ENCODE measurements at places on chromosomes 16 and 17.

DNA sequence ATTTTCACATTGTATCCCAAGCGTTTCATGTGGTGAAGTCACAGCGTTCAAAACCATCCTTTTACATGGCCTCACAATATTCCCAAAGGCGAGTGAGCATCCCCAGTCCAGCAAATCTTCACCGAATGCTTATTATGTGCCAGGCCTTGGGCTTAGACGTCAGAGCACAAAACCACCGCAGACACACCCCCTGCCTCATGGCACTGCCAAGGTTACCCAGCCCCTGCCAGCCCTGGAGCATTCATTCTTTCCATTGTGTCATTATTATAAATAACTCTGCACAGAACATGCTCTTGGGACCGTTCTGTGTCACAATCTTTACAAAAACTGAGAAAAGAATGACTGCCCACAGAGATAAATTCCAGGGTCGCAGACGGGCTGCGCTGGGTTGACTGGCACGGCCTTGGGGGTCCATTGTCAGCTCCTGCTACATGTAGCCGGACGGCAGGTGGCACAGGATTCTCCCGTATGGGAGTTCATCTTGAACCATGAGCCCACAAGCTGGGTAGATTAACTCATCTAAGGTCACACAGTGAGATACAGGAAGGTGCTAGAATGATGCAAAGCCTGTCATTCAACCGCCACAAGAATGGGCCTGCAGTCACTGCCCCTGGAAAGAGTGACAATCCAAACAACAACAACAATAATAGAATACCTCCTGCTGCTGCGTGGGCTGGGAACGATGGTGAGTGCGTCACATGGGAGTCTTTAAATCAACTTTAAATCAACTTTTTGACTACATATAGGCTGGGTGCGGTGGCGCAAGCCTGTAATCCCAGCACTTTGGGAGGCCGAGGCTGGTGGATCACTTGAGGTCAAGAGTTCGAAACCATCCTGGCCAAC lies 4.5 kb upstream of the NECAB2 start:
- DNase-seq = no peak

DNA sequence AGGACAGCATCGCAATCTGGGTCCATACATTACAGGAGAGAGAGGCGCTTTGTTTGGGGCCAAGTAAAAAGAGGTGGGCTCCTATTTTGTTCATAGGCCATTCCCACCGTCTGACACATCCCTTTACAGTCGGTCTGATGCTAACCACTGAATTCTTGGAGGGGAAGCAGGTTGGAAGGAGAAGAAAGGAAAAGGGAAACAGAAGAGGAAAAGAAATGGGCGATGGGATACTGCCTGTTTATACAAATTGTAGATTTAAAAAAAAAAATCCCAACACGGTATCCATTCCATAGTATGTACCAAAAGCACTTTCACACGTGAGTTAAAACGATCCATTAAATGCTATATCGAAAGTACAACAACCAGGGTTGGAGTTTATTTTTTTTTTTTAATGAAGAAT lies 4.0 kb upstream of the ZFHX3 start:
- no peak for DNase-seq

DNA sequence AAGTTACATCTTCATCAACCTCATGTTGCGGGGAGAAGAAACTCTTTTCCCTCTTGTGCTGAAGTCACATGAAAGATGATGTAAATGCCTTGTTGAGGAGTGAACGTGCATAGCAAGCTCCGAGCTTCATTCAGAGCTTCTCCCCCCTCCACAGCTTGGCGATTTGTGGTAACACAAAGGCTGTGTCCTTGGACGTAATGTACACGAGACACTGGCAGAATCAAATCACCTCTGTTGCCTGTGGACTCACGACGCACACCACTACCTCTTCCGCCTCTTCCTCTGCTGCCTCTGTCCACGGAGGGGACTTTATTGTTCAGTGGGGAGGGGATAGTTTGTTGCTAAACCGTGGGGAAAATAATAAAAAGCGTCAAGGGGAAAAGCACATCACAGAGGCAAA lies 54.9 kb upstream of the CHMP6 start:
- no peak for DNase-seq

DNA sequence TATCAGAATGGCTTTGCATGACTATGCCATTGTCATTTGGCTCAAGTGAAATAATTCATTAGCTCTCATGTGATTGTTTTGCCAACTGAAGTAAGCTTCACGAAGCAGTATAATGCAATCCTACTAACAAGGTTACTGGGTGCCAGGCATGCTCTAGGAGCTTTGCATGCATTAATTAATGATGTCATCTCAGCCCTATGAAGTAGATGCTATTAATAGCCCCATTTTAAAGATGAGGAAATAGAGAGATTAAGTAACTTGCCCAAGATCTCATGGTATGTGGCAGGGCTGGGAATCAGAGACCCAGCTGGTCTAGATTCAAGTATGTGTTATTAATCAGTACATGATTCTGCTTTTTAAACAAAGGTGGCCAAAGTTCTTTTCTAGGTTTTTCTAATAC lies 14.1 kb downstream of the KRT39 start:
- DNase-seq = no peak

- DNase-seq = no peak
Measured at GRCh38 chr17:71613996-71614395, 506.8 kb upstream of the SOX9 start.

DNA sequence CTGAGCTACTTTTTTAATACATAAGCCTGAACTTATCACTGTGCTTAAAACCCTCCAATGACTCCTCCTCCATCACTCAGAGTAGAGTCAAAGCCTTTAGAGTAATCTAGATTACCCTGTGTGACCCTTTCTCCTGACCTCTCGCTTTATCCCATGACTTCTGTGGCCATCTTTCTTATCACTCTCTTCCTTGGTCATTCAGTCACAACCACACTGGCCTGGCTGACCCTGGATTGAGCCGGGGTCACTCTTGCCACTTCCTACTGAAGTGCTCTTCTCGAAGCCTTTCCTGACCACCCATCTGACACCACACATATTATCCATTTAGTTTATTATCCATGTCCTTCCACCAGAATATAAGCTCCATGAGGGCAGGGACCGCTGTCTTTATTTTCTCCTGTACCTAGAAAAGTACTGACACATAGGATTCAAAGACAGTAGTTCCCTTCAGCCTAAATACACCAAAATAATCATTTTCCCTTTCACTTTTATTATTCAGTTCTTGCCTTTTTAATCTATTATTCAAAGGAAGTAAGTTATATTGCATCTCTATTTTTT lies 28.0 kb upstream of the ABCA9 start:
- no peak for DNase-seq

GRCh38 chr17:83014940-83015910 lies 64.2 kb upstream of the METRNL start:
- DNase-seq = no peak

DNA sequence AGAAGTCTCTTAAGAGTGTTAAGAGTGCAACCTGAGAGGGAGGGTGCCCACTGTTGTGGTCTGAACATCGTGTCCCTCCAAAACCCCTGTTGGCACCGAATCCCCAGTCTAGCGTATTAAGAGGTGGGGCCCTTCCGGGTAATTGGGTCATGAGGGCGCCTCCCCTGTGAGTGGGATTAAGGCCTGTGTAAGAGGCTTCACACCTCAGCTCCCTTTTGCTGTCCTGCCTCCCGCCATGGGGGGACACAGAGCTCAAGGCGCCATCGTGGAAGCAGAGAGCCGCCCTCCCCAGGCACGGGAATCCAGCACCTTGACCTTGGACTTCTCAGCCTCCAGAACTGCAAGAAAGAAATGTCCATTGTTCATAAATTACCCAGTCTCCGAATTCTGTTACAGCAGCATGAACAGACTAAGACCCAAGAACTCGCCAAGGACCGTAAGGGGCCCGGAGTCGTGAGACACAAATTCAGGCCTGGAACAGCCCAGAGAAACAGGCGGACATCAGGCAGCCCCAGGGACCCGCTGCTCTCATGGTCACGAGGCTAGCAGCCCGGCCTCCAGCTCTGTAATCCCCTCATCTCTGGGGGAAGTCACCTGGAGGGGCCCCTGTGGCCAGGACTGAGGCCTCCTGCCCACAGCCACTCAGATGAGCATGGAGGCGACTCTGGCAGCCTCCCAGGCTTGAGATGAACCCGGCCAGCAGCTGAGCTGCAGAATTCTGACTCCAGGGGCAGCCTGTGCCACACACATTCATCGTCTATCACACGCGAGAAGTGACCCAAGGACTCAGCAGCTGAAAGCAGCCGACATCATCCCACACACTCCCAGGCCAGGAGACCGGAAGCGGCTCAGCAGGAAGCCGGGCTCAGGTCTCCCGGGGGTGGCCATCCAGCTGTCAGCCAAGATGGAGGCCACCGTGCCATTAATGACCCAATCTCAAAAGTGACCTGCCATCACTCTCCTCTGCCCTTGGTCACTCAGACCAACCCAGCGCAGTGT lies 12.8 kb upstream of the CHMP6 start:
- no peak for DNase-seq

DNA sequence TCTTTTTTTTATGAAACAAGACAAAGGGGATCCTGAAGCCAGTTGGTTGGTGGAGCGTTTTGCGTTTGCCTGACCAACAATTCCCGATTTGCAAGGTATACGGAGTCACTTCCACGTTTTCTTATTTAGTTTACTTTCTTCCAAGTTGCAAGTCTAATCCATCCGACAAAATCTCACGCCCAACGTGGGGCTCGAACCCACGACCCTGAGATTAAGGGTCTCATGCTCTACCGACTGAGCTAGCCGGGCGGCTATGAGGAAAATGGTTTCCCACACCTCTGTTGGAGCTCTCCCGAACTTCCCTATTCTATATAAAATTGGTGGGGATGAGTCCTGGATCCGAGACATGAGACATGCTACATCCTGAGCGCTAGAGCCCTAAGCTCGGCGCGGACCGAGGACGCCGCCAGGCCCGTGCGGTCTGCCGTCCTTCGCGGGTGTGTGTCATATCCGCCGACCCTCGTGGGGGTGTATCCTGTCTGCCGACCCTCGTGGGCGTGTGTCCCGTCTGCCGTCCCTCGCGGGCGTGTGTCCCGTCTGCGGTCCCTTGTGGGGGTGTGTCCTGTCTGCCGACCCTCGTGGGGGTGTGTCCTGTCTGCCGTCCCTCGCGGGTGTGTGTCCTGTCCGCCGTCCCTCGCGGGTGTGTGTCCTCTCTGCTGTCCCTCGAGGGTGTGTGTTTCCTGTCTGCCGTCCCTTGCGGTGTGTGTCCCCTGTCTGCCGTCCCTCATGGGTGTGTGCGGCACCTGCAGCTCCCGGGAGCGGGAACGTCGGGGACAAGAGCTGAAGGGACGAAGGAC lies 22.6 kb downstream of the ZNF213 start:
- DNase-seq = no peak

- no peak for DNase-seq
Measured at GRCh38 chr16:67531247-67531646, 2.6 kb downstream of the RIPOR1 start.

DNA sequence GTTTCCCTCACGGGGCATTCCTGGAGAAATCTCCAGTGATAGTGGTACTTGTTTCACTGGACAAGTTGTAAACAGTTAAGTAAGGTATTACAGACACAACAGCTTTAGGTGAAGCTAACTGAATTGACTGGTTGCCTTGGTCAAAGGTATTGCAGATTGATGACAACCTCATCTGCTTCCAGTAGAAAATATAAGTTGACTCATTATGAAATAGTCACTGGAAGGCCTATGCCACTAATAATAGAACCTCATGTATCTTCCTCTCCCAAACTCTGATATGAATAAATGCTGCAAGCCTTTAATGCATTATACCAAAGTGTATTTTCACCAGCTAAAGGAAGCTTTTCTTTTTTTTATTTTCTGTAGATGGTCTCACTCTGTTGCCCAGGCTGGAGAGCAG lies 44.8 kb downstream of the GLG1 start:
- DNase-seq = no peak

DNA sequence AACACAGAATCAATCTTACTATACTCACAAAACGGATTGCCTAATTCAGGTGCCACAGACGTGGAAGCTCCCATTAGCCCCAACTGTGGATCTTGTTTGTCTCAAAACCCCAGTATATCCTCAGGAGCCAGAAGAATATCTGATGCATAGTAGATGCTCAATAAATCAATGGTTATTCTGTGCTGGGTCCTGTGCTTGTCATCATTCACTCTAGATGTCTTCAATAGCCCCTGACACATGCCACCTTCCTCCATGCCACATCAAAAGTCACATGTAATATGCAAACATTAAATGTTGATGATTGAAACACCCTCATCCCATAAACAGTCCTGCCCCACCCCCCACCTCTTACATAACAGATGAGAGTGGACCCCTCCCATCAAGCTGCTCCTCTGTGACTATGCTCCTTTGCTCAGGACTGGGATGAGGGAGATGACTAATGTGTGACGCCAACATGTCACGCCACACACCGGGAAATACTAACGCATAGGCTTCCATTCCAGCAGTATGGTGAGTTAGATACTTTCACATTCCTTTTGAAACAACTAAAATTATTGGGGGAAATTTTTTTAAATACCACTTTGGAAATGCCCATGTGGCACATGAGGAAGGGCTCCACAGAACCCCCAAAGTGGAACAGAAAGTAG lies 267.6 kb upstream of the SDK2 start:
- DNase-seq = no peak

GRCh38 chr17:82407255-82407654 lies 10.9 kb upstream of the HEXD start:
- no peak for DNase-seq

- DNase-seq = peak; percentile 40
Measured at GRCh38 chr16:19879241-19879792, 5.3 kb downstream of the GPRC5B start.

DNA sequence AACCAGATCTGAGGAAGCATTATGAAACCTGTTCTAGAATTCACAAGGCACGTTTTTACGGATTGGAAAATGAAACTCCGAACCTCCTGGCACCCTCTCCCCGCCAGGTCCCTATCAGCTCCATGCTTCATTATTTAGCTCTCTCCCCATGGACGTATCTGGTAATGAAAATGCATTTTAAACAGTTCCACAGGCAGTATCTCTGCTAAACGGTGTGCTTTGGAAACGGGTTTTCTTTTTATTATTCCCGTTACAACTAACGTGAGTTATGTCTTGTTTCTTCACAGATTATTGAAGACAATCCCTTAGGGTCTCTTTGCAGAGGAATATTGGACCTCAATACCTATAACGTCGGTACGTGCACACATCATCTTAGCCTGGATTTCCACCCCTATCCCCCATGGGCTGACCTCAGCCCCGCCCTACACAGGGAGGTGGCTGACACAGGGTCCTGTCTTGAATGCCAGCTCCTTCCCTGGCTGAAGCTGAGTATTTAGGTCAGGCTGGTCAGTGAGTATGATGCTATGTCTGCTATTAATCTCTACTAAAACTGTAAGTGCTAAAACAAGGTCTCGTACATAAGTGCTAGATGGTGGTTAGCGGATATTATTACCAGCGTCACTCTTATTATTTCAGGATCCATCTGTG lies 82.9 kb downstream of the SDR42E1 start:
- no peak for DNase-seq

DNA sequence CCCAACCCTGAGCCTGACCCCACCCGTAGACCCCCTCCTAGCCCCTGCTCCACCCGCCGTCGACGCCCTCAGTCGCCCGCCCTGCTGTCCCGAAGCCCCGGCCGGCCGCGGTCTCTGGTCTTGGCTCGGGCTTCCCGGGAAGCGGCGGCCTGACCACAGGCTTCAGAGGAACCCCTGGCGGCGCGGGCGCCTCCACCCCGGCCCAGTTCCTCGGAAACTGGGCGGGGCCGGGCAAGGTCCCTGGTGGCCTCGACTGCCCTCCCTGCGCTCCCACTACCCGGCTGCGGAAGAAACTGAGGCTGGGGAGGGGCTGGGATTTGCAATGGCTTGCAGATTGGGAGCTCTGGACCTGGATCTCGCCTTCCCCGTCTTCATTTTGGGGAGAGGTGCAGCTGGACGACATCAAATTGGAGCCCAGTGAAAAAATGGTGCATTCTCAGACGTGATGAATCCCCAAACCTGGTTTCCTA lies 692 bp upstream of the SOCS1 start:
- no peak for DNase-seq
